ENCODE measurements at places on chromosomes 16 and 17.

- no peak for DNase-seq
These were observed 87.5 kb upstream of the SDK2 start for GRCh38 chr17:73731733-73732132.

DNA sequence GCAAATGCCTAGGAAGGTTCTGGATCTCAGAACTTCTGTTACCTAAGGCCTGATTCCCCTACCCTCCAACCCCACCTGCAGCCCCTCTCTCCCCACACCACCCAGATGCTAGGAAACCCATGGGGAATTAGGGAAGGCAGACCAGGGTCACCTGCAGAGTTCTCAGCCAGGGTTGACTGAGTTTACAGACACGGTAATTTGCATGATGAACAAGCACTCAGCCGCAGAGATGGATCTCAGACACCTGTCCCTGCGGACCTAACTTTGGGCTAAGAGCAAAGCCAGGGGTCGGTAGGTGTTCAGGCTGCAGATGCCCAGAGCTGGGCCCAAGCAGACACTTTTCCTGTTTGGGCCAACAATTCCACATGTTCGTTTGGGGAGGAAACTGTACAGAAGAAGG lies 2.9 kb downstream of the ABI3 start:
- DNase-seq: no peak

GRCh38 chr16:67158637-67159600 lies 790 bp downstream of the TRADD start:
- peak; percentile 68 for DNase-seq

DNA sequence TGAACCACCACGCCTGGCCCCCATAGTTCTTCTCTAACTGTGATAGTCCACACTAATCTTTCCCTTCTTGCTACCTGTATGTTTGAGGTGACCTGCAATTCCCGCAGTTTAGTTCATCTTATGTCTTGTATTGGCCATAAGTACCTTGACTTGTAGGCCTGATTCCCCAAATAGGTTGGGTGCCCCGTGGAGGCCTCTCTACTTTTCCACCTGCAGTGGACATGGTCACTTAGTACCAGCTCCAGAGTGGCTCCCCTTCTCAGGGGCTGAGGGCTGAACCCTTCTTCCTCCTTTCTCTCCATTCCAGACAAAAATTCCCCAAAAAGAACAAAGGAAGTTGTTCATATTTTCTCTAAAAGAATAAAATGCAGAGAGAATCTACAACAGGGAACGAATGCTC lies 33.5 kb upstream of the CES5A start:
- DNase-seq: no peak

DNA sequence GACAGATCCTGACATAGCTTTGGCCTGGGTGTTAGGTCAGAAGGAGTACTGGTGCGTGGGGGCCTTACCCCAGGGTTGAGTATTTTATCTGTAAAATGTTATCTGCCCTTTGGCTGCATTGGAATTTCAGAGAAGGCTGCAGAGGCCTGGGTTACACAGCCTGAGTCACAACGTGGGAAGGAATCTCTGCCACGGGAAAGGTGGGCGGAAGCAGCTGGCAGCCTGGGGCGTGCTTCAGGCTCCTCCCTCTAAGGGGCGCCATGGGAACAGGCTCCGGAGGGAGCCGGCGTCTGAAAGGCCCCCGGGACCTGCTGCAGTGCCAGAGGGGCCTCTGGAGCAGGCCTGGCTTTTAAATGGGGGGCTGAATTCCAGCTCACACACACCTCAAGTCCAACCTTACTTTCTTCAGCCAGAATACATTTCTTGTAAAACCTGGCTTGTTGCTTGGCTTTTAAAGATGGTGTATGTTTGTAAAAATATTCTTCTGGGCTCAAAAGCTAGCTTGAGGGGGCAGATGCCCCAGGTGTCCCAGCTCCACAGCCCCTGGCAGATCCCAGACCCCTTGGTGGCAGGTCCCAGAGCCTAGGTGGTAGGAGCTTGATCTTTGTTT lies 142.2 kb downstream of the RAB11FIP4 start:
- DNase-seq: no peak

DNA sequence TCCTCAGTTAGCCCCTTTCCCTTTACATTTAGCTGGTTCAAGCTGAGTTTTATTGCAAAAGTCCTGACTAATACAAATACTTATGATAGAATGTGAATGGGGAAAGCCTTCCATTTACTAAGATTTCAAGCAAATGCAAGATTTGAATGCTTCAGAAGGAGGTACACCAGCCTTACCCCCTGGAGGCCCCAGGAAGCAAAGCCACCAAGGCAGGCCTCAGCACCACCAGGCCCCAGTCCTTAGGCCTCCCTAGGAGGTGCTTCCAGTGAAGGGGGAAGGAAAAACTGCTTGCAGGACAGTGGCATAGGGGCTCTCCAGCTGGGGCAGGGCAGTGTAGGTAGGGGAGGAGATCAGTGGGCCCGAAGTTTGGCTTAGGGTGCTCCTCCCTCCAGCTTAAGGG lies 7.3 kb upstream of the PRPSAP2 start:
- DNase-seq: no peak

DNA sequence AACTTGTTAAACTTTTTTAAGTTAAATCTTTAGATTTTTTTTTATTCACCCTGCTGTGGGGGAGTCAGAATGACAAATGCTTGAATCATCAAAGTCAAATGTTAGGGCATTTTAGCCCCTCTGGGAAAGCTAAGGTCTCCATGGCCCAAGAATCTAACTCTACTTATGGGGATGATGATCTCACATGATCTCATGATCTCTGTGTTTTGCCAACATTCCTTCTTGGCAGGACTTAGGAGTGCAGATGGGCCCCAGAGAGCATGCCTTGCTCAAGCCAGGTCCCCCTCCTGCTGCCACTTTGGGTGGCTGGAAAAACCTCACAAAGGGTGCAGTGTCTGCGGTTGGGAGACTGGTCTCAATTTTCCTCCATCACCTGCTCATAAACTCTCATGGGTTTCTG lies 108.6 kb downstream of the PRKCB start:
- DNase-seq: no peak

- DNase-seq: no peak
These were observed 21.3 kb downstream of the MBTPS1 start for GRCh38 chr16:84095466-84095865.

GRCh38 chr16:84144209-84144858 lies 643 bp downstream of the HSDL1 start:
- no peak for DNase-seq

GRCh38 chr16:89615596-89616090 lies 2.2 kb downstream of the DPEP1 start:
- DNase-seq: no peak

DNA sequence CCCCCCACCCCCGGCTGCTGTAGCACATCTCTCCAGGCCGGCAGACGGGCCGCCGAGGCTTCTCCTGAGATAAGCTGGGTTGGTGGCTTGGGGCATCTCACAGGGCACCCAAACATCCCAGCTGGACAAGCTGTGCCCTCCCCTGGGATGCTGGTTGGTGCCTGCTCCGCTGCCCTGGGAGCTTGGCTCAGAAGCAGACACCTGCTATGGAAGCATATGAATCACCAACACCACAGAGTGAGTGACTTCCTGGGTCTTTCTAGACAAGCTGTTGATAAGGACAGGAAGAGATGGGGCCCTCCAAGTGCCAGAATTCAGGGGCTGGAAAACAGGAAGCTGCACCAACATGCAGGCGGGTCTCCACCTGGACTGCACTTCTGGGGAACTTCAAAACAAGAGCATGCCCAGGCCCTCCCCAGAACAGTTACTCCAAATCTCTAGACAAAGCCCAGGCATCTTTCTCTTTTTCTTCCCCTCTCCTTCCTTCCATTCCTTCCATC lies 13.7 kb downstream of the C16orf95 start:
- DNase-seq: no peak

GRCh38 chr16:50371036-50371716 lies 2.4 kb upstream of the BRD7 start:
- no peak for DNase-seq

- DNase-seq: no peak
These were observed 5.8 kb downstream of the P2RX5 start for GRCh38 chr17:3690094-3690715.

- DNase-seq: peak; percentile 12
These were observed 15.9 kb downstream of the ARHGAP23 start for GRCh38 chr17:38444151-38444550.

- DNase-seq: no peak
These were observed 16.7 kb downstream of the IGFBP4 start for GRCh38 chr17:40459636-40460603.

DNA sequence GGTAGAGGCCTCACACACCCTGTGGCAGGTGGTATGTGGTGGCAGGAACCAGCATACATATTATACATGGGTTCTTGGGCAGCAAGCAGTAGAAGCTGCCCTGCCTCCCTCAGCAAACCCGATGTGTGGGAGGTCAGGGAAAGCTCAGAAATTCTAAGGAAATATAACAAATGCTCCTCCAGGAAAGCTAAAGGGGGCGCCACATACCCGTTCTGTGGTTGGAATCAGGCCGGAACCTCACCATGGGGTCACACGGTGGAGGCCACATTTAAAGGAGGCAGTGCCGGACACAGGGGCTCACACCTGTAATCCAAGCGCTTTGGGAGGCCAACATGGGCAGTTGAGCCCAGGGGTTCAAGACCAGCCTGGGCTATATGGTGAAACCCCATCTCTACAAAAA lies 12.4 kb upstream of the KATNB1 start:
- DNase-seq: no peak

DNA sequence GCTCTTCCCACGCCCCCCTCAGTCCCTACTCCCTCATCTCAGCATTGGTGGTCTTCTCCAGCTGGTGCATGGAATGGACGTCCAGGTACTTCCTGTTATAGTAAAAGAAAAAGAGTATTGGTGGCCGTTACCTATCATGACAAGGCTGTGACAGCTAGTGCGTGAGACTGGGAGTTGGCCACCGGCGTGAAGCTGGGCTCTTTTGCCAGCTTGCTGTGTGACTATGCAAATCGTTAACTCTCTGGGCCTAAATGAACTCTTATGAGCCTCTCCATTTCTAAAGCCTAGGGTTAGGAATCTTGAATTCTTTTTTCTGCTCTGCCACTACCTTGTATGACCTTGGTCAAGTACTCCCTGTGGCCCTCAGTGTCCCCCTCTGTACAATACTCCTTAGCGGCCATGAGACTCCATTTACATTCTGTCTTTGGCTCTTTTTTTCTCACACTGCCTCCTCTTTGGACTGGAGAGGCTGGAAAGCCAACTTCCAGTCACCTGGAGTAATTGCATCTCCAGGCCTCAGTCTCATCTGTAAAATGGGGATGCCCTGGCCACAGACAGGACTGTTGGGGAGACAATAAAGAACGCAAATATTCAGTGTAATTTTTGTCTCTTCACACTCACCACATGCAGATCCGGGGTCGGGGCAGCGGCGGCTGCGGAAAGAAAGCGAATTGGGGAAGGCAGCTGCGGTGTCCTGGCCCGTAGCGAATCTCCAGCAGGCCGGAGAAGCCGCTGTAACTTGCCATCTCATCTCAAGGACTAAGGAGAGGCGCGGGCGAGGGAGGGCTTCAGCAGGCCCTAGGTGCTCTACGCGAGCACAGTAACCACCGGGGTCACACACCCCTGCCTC lies 1.1 kb downstream of the CFAP119 start:
- no peak for DNase-seq

DNA sequence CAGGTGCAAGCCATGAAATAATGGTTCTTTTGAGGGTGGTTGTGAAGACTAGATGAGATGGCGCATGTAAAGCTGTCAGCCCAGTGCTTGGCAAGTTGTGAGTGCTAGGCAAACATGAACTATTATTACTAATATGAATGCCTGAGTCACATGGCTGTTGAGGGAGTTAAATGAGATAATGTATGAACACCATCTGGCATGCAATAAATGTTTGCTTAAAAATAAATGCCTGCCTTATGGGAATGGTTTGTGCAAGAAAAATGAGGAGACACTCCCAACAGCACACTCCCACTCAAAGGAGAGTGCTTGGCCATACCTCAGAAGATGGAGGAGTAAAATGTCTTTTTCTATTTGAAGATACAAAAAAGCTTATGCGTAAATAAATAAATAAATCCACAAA lies 3.6 kb downstream of the MAPK3 start:
- no peak for DNase-seq

- no peak for DNase-seq
These were observed 5.2 kb upstream of the CDC42EP4 start for GRCh38 chr17:73316919-73317505.

DNA sequence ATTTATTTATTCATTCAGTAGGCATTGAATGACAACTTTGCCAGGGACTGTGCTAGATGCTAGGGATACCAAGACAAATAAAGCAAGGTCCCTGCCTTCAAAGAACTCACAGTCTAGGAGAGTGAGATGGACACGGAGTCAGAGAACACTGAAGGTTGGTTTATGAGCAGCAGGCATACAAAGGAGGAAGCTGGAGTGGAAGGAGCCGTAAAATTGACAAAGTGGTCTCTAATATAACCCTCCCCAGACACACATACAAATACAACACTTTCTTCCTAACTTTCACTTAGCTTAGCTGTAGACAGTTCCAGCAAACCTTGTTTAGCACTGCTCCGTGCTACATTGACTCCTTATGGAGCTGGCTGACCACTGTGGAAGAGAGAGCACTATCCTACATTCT lies 229.7 kb downstream of the IRX3 start:
- DNase-seq: no peak

DNA sequence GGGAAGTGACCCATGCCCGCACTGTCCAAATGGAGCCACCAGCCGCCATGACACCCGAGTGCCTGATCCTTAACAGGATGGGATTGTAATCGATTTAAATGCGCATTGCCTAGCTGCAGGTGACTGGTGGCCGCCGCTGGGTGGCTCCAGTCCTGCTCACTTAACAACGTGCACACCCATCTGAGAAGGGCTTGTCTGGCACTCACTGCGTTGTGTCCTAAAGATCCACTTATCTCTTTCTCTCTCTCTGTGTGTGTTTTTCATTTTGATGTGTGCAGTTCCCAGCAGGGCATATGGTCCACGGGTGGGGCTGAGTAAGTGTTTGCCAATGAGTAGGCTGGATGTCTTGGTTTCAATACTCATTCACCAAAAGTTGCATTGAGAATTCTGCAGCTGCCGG lies 80.6 kb downstream of the IRF8 start:
- no peak for DNase-seq

- no peak for DNase-seq
These were observed 685 bp upstream of the PSMD3 start for GRCh38 chr17:39979893-39980350.

DNA sequence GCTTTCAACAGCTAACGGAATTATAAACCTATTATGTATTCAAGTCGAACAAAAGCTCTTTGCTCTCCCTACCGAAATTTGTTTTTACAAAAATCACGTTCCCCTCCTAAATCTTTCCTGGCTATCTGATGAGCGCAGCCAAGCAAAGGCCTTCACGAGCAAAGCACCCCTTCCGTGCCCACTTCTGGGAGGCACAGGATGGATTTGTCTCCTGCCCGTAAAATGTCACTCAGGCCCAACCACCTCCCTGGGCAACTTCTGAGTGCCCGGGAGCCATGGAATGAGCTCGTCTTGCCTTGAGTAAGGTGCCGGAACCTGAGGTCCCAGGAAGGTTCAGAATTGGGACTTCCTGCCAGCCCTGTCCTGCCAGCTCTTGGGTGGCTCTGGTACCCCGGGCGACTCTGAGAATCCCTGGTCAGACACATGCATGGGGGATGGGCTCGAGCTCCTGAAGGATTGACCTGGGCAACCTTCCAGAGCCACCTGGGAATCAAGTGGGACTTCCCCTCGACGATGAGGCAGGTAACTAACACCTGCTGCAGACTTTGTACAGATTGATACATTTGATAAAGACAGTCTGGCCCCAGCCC lies 19.8 kb downstream of the SLC7A5 start:
- no peak for DNase-seq
